MG63 (cell line): ENCODE measurements at places on chromosomes 2 and 18. TPM values are rescaled to one million over a fixed set of nuclear protein-coding genes. Genes with fewer than 3 reads are reported as not detected.

Gene SMAD7
- total RNA-seq = 13.4 and 29.3 TPM in 2 replicates

Gene ACYP2
- 2.3 and 6.9 TPM in 2 replicates for total RNA-seq

Gene TCF23
- total RNA-seq = not detected in 2 replicates

Gene ARHGAP28
- 0.99 and 1.6 TPM in 2 replicates for total RNA-seq

Gene METAP1D
- 6.9 and 16.4 TPM in 2 replicates for total RNA-seq

Gene REG3G
- total RNA-seq = not detected in 2 replicates

Gene PKDCC
- 24.0 and 36.0 TPM in 2 replicates for total RNA-seq

Gene DIPK1C
- total RNA-seq = 0.30 TPM in 1 of 2 replicates, not detected in the other
